ENCODE measurements at places on chromosomes 3 and 15.

GRCh38 chr15:92146511-92147150 lies 247.1 kb upstream of the ST8SIA2 start:
- no peak for DNase-seq

- DNase-seq = no peak
Measured at GRCh38 chr3:183527428-183528379, 27.8 kb downstream of the KLHL6 start.

DNA sequence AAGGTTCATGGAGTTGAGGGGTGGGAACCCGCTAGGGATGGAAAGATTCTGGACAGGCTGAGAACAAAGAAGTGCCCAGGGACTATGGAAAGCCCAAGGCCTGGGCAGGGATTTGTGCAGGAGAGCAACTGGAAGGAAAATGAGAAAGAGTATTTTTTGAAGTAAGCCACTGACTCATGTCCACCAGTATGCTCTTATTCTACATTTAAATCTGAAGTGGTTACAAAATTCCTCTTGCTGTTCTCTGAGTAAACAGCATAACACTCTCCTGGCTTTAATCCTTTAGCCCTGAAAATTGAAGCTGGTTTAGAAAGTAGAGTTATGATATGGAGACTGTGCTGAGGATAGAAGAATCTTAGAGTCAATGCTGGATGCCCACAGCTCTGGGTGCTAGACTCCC lies 165.2 kb downstream of the ISL2 start:
- no peak for DNase-seq

DNA sequence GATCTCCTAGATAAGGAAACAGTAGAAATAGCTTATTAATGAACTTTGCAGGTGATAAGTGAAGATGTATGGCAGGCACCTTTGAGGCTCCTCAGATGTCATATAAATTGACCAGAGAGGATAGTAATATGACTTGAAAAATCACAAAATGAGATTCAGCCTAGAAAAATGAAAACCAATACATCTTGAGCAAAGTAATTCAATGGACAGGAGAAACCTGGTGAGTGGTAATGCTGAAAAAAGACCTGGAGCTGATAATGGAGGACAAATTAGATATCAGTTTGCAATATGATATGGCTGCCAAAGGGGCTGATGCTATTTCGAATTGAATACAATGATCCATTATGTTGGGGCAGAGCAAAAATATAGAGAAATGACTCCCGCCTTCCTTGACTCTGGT lies 103.9 kb downstream of the LSAMP start:
- DNase-seq = no peak

- DNase-seq = no peak
Measured at GRCh38 chr15:52746162-52746757, 43.9 kb downstream of the ONECUT1 start.

DNA sequence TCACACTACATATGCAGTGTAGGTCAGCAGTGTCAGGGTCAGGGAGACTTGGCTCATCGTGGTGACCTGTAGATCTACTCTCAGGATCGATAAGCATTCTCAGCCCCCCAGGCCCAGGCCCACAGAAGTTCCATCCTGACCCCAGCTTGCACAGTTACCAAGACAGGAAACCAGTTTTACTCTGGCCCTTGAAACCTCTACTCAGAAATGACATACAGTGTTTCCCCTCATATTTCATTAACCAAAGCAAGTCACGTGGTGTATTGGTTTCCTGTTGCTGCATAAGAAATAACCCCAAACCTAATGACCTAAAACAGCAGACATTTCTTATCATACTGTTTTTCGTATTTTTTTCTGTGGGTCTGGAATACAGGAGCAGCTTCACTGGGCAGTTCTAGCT lies 242.2 kb downstream of the SLCO3A1 start:
- no peak for DNase-seq

- no peak for DNase-seq
Measured at GRCh38 chr3:184746131-184747120, 34.6 kb upstream of the MAGEF1 start.

GRCh38 chr3:144866476-144866875 lies 894.9 kb downstream of the DIPK2A start:
- DNase-seq = no peak

DNA sequence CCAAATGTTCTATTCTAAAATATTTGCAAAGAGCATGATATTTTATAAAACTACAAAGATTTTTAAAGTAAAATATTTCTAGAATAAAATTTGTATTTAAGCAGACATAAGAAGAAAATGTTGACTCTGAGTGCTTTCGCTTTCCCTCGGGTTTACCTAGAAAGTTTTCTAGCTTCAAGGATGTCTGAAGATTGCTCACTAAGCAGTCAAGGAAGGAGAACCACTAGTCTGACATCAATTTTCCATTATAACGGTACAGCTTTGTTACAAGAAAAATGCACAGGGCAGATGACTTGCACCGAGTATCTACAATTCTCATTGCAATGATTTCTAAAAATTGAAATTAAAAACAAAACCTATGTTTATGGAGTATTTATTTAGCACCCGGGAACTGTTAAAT lies 14.2 kb downstream of the GPR15 start:
- no peak for DNase-seq

GRCh38 chr3:128273109-128273840 lies 120.0 kb downstream of the EEFSEC start:
- DNase-seq = no peak

DNA sequence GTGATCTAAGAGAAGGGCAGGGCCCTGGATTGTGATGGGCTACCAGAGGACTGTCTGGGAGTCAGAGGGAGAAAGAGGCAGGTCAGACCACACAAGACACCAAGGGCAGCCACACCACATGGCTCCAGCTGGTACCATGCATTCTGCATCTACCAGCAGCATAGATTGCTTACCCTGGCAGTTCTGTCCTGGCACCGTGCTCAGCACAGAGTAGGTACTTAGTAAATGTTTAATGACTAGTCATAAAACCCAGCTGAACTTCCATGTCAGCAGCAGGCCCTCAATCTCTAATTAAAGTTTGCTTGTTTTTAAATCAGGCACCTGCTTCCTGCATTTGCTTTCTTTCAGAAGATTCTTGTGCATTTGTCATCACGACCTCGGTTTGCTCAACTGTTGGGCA lies 77.3 kb upstream of the ATP2B2 start:
- no peak for DNase-seq

DNA sequence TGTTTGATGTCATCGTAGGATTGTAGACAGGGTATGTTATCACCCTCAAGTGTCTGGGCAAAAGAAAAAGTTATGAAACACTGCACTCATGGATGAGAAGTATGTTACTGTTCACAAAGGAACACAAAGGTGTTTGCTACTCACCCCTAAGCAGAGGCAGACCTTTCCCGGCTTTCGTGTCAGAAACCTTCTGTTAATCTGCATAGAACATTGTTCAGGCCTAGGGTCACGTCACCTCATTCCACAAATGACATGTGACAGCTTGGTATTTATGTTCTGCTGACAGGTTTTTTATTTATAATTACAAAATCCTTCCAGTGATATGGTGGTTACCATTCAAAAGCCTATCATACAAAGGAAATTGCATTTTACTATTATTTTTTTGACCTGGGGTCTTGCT lies 16.5 kb downstream of the THUMPD3 start:
- no peak for DNase-seq

DNA sequence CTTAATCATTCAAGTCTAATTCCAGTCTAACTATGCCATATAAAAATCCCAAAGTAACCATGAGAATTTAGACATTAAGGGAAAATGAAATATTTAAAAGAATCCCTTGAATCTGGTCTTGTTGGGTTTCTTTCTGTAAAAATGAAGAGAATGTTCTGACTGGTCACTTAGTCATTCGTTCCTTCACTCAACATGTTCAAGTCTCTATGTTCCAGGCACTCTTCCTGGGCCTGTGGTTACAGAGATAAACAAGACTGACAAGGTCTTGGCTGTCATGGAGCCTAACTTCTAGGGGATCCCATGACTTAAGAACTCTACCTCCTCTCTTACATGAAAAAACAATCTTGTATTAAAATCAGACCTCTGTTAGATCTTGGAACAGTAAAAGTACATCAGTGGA lies 638.6 kb upstream of the TBL1XR1 start:
- no peak for DNase-seq

DNA sequence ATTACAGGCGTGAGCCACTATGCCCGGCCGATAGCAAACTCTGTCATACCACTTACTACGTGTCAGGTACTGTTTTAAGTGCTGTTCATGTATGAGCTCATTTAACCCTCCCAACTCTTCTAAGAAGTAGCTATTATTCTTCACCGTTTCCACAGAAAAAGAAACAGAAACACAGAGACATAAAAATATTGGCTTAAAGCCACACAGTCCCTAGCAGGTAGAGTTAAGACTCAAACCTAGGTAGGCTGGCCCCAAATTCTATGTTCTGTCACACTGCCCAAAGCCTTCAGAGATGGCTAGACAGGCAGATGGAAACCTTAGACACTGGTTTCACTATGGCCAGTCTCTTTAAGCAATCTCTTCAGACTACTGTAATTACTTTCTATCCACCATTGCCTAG lies 149.8 kb upstream of the KCNMB2 start:
- DNase-seq = no peak

GRCh38 chr15:22945071-22945470 lies 35.1 kb downstream of the CYFIP1 start:
- DNase-seq = peak; percentile 30

GRCh38 chr15:40307421-40308211 lies at the start of gene PLCB2:
Gene PLCB2 (minus strand): TSS chr15:40307935. CDS start chr15:40307672, 263 bp downstream.
- no peak for DNase-seq

GRCh38 chr3:65391068-65391467 lies 647.6 kb downstream of the MAGI1 start:
- no peak for DNase-seq

DNA sequence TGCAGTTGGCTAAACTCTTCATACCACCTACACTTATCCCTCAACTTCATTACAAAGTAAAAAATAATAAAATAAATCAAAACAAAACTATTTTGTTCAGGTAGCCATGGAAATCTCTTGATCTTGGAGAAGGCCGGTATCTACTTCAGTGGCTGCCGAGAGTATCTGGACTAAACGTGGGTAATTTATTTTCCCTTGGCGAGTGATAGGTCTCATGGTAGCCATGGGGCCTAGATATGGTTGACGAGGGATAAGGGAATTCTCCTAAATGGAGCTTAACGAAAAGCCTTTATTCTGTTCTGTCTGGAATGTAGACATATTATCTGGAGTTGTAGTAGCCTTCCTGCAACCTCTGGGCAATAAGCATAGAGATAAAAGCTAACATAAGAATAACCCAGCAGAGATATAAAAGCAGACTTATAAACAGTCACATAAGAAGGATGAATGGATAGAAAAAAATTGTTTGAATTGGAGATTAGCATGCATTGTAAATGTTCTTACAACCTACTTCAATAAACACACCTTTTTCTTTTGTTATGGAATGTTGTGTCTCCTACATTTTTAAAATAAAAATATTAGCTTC lies 281.3 kb upstream of the ARRDC4 start:
- no peak for DNase-seq

- DNase-seq = no peak
Measured at GRCh38 chr3:154819491-154819890, 260.6 kb upstream of the MME start.

DNA sequence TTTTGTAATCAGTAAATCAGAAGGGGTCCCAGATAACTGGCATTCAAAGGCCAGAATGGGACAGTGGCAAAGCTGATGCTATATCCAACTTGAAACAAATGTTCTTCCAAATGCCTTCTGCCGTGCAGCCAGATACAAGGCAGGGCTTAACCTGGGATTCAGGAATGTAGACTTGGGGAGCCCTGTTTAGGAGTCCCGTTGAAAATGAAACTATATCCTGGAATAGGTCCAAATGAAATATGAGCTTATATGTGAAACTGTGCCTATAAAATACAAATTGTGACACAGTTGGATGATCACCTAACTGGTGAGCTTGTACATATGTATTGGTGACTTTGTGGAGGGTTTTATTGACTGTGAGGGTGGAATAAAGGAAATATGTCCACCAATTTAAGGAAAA lies 28.7 kb downstream of the FRMD4B start:
- peak; percentile 4 for DNase-seq

- DNase-seq = no peak
Measured at GRCh38 chr3:123766193-123767008, 117.7 kb downstream of the MYLK start.

DNA sequence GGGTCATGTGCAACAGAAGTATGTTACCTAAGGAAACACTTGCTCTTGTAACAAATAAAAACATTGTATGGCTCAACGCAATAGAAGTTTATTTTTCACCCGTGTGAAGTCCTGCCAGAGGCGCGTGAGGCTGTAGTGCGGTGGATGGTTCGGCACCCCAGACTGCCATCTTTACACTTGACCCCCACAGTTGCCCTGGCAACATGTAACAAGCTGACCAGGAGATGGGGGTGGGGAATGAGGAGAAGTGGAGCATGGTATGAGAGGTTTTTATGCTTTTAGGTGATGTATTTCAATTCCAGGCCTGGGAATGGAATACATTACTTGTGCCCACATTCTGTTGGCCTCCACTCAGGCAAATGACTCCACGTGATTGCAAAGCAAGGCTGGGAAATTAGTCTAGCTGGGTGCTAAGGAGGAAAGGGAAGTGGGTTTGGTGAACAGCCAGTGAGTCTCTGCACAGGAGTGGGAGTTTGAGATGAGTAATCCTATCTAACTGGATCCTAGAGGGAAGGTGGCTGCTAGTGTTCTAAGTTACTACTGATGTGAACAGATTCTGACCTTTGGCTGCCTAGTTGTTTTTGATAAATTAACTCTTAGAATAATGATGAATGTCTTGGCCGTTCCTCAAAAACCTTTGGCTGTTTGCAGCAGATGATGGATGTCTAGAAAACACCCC lies 33.8 kb upstream of the GREM1 start:
- no peak for DNase-seq

DNA sequence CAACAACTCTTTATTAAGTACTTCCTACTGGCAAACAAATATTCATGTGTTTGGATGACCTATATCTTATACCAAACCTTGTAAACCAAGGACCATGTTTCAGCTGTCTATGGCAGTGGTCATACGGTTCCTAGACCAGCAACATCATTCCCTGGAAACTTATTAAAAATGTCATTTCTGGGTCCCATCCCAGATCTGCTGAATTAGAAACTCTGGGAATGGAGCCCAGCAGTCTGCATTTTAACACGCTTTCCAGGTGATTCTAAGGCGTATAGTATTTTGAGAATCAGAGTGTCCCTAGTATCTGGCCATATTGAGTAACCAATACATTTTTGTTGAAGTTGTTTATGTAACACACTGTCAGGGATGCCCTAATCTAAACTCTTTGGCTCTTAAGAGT lies 363.4 kb upstream of the LRRC3B start:
- no peak for DNase-seq

- peak; percentile 72 for DNase-seq
Measured at GRCh38 chr3:167066977-167067786, 312.9 kb downstream of the ZBBX start.

DNA sequence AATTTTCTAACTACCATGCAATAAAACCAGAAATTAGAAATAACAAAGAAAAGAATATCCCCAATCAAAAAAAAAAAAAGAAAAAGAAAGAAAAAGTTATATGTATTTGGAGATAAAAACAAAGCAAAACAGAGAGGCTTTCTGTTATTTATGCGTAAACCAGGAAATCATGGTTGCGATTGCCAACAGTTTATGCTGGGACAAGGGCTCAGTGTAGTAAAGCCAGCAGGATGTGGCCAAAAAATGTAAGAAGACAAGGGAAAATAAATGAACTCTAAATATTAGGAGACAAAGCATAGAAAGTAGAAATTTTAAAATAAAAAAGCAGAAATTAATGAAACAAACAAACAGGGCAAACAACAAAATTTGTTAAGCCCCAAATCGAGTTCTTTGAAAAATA lies 27.2 kb upstream of the GOLGA8J start:
- DNase-seq = no peak
